ENCODE measurements at places on chromosomes 7 and 10.

DNA sequence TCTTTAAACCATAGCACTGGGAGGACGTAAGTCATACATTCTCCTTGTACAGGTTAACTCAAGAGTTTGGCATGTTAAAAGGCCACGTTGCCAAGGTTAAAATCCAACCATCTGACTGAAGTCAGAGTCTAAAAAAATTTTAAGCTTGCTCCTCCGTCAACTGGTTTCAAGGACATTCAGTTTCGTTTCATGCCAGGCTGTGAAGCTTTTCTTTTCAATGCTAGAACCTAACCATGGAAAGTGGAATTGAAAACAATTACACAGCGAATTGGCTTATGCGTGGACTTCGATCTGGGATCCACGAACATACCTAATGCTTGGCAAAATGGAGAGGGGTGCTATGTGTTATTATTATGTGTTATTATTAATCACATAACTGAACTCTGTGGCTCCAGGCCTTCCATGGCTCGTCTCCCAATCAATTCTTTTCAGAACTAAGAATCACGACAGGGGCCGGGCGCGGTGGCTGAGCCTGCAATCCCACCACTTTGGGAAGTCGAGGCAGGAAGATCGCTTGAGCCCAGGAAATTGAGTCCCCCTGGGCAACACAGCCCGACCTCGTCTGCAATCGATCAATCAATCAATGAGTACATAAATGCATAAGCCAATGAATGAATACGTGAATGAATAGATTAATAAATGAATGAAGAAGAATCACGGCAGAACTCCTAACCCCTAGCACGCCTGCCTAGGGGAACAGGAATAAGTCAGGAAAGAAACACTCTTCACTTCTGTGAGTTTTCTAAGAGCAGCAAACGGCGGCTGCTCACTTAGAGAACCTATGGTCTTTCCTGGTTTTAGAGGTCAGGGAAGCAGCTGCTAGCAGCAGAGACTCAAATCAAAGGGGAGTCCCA, 733 bp upstream of the ARL5B start:
- peak; percentile 5 for DNase-seq

- DNase-seq, result no peak
These were observed 473 bp downstream of the PPP1R9A start for GRCh38 chr7:94907811-94908322.

DNA sequence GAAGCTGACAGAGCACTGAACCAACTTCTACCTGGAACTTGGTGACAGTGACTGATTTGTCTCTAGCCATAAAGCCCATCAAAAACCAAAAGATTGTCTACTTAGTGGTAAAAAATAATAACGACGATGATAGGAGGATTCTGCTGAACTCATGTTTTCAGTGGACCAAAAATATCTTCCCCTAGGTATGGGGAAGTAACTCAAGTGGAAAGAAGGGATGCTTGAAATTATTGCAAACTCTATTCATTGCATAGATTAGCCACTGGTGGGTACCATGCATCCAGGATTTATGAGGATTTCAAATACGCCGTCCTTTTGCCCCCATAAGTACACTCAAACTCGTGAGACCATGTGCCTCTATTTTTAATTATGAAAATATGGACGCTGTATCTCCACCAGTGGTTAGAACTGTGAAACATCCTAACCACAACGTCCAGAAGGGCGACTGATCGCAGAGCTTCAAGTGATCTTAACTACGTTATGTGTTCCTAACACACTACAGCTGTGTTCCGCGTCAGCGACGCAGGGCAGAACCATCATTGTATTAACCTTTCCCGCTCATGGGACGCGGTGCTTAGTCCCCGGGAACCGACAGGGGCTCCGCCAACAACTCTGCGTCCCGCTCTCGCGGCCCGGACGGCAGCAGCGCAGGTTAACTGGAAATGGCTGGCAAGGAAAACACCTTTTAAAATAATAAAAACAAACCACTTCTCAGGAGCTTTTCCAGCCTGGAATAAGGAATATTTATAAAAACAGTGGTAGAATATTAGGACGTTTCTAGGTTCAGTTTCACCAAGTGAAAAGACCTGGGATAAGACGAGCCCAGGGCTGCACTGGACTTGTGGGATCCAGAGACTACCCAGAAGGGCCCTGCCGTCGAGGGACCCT, 776 bp downstream of the PEX1 start:
- DNase-seq, result peak; percentile 81

GRCh38 chr7:92547579-92547978, 19.0 kb downstream of the RBM48 start:
- DNase-seq, result no peak

DNA sequence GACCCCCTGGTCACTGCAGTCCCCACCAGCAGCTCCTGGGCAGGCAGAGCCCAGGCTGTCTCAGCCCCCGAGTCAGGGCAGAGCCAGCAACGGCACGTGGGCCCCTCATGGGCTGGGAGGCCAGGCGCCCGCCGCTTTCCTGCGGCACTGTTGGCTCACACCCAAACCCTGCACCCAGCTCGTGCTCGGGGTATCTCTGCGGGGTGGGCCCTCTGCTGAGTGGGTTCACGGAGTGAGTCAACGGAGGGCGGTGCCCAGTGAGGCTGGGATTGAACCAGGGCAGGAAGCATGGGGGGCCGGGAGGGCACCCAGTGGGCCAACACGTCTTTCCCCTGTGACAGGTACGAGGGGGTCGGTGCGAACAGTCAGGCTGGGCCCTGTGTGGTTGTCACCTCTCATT, 28.9 kb downstream of the ADAP1 start:
- peak; percentile 81 for DNase-seq

DNA sequence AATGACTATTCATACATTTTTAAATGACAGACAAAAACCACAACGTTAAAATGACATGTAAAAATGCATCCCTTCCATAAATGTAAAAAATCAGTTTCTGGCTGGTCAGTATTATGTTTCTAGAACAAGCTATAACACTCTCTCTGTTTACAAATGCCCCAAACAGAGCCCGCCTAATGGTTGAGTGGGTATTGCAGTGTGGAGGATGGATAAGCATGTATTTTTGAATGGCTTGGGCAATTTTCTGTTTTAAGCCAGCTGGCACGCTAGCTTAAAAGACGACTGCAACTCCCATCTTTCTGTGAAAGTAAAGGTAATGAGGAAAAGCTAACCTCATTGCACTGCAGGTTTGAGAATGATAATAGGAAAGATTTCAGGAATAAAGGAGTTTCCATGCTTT, 430.7 kb downstream of the PARD3 start:
- no peak for DNase-seq

DNA sequence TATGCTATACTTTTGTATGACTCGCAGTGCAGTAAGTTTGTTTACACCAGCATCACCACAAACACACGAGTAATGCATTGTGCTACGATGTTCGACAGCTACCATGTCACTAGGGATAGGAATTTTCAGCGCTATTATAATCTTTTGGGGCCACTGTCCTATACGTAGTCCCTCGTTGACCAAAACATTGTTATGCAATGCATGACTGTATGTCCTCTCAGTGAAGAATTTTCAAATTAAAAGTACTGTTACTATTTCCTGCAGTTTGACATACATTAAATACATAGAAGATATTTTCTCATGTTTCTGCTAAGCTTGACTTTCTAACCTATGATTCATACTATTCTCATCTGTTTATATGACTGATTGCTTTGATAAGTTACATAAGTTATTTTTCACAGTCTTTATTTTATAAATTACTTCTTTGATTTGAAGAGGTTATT, 203.6 kb downstream of the VTI1A start:
- DNase-seq, result no peak

DNA sequence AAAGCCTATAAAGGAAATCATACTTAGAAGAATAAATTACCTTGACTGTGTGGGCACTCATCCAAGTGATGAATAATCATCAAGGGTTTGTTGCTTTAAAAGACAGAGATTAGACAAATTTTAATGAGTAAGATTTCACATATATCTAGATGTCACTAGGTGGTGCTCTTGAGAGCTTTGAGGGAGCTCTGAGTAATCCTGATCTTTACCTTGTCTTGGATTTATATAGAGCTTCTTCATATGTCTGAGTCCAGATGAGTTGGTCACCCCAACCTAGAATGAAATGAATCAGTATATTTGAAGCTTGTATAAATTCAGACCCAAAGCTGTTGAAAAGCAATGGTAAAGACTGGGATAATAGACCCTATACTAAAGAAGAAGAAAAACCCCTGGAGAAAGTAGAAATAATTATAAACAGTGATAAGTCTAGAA, 3.7 kb downstream of the AGR2 start:
- DNase-seq, result peak; percentile 73

GRCh38 chr10:59825932-59826331, 72.7 kb upstream of the MRLN start:
- no peak for DNase-seq

GRCh38 chr10:5553400-5554170, 28.8 kb downstream of the CALML3 start:
- DNase-seq, result no peak

- no peak for DNase-seq
These were observed 27.2 kb downstream of the ANKRD16 start for GRCh38 chr10:5862360-5862961.

DNA sequence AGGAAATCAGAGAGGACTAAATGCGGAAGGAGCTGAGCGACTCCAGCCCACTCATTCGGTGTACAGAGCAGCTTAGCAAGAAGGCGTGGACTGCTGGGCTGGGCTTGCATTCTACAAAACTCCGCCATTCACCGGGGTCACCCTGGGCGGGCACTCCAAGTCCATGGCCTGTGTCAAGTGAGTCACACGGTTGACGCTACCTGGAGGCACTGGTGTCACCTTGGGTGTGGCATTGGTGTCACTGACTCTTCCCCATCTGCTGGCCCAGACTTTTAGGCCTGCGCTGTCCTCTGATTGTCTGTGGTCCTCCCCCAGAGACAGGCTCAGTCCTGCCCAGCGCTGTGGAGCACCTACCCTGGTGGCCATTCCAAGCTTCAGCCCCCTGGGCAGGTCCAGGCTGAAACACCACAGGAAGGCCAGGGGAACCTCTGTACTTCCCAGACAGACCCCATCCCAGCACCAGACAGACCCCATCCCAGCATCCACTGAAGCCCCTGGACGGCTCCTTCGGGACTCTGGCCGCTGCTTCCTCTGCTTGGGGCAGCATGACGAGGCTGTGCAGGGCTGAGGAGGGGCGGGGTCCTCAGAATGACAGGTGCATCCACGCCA, 30.6 kb upstream of the CNPY1 start:
- DNase-seq, result no peak

DNA sequence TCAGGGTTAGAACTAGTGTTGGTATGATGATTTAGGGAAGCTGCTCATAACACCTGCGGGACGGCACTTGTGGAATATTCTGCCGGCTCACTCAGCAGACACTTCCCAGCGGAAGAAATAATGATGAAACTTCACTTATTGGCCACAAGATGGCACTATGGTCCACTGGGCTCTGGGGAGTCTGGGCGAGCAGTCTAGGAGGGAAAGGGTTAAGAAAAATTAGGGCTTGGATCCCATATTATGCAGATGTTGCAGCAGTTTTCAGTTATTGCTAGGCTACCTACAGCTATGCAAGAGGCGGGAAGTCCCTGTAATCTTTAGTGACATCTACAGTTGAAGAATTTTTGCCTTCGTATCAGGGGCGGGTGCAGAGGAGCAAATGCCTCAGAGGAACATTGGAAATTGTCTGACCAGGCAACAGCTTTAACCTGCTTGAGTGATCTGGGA, 238.7 kb upstream of the PRSS58 start:
- peak; percentile 82 for DNase-seq

- DNase-seq, result no peak
These were observed 17.4 kb downstream of the CPA1 start for GRCh38 chr7:130397758-130398073.

DNA sequence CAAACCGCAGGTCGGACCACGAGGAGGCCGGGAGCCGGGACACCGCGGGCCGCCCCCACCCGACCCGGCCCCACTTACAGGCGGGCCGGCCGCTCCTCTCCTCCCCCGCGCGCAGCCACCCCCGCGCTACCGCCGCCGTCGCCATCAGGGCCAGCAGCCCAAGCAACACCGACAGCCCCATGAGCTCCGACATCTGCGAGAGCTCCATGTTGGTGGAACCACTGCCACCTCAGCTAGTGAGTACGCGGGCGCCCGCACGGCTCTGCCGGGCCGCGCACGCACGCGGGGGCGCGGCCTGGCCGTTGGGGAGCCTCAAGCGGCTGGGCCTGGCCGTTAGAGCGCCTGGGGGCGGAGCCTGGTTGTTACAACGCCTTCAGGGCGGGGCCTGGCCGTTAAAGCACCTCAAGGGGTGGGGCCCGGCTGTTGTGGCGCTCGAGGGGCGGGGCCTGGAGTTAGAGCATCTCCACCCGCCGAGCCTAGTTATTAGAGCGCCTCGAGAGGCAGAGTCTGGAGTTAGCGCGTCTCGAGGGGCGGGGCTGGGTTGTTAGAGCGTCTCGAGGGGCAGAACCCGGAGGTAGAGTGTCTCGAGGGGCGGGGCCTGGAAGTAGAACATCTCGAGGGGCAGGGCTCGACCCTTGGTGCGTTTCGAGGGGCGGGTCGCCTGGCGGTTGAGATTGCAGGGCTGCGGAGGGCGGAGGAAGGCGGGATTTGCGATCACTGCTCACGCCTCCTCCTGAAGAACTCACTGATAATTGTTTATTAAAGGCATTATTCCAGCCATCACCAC, at the start of gene TBL2:
TBL2 (minus strand) TSS at position 238 of the 787 bp plus-strand sequence; CDS start at position 208, 30 bp downstream.
- DNase-seq, result peak; percentile 98

DNA sequence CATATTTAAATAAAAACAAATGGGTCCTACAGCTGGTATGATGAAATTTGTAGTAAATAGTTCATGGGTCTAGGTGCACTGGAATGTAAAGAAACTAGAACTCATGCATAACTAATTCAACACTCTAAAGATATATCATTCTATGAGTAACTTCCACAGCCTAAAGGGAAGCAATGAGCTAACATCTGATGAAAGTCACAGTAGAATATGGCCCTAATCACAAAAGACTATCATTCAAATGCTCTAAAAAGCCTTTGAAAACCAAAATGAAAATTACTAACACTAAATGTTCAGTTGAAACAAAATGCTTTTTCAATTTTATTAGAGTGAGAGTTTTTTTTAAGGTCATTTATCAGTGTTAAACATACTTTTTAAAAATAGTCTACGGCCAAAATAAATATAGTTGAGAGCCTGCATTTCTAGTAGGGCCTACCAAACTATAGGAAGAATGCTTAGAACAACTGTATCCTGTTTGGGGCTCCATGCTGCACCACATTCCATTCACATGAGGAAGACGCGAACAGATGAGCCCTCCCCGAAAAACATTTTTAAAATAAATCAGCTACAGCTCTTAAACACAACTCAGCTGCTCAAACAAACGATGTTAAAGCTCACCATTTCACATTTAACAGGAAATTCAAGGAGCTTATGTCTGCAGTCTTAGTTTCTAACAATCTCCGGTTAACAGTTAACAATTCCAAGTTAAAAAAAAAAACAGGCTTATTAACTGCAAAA, 134.5 kb downstream of the NRBF2 start:
- peak; percentile 80 for DNase-seq

- DNase-seq, result no peak
These were observed 524.8 kb downstream of the GRM8 start for GRCh38 chr7:126727930-126728391.

Measured in hematopoietic multipotent progenitor cell treated with erythropoietin and hydrocortisone succinate and interleukin-3 and kit ligand, for 8 days (in vitro differentiated cells).